ENCODE measurements at places on chromosomes 6 and 20.

GRCh38 chr20:2144850-2145249 is 43.2 kb downstream of the STK35 start:
- DNase-seq, result no peak

DNA sequence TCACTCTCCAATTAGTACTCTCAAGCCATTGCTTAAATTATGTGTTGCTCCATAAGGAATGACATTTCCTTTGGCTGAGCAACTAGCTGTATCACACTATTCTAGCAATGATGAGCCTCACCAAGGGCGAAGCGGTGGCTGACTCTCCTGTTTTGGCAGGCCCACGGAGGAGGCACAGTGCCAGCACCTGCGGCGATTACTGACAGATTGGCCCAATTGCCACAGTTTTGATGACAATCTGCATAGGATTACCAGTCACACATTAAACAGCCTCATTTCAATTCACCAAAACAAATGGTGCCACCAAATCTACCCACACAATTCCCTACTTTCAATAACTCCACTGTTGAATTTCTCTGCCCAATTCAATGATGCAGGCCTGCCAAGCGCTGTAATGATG is 286.9 kb downstream of the PTPRK start:
- no peak for DNase-seq

- no peak for DNase-seq
Measured at GRCh38 chr20:8389381-8390036, 257.4 kb downstream of the PLCB1 start.

- no peak for DNase-seq
Measured at GRCh38 chr6:56889492-56889891, 65.4 kb upstream of the BEND6 start.

DNA sequence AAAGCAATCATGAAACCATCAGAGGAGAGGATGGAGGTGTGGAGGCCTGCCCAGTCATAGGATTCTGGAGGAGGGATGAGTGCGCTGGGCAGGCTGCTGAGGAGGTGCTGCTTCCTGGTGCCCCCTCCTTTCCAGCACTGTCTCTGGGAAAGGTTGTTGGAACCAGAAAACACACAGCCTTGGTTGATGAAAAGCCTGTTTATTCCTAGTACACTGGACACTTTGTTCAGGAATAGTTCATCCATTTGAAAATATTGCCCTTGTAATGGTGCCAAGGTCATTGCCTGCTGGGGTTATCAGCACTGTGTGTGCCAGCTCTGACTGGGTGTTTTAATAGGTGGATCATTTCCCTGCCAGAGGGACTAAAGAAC is 83.7 kb upstream of the ARMC2 start:
- DNase-seq, result no peak

GRCh38 chr6:37149745-37150144 is 20.2 kb upstream of the PIM1 start:
- DNase-seq, result no peak

GRCh38 chr20:53611449-53611894 is 17.8 kb upstream of the ZNF217 start:
- DNase-seq, result no peak

GRCh38 chr6:132063738-132064137 is 112.6 kb upstream of the CCN2 start:
- no peak for DNase-seq

- DNase-seq, result no peak
Measured at GRCh38 chr20:57415771-57416170, 24.6 kb downstream of the RBM38 start.

- no peak for DNase-seq
Measured at GRCh38 chr20:49490689-49491088, 8.2 kb upstream of the KCNB1 start.

GRCh38 chr6:47076422-47077344 is 34.6 kb upstream of the ADGRF1 start:
- no peak for DNase-seq

GRCh38 chr20:43408848-43409576 is 48.7 kb upstream of the SRSF6 start:
- DNase-seq, result no peak
